ENCODE measurements at places on chromosomes 4 and X. TPM values are rescaled to one million over a fixed set of nuclear protein-coding genes. Genes with fewer than 3 reads are reported as not detected.

EPHA5 gene
- total RNA-seq: not detected

ING2 gene
- total RNA-seq: 22.1 TPM

MAGEA9 gene
- not detected for total RNA-seq

UGT2B11 gene
- total RNA-seq: not detected

CC2D2A gene
- total RNA-seq: 2.9 TPM

SLC10A3 gene
- total RNA-seq: 19.7 TPM

MCF2 gene
- not detected for total RNA-seq

NOCT gene
- 4.8 TPM for total RNA-seq

CNKSR2 gene
- 0.44 TPM for total RNA-seq

JAKMIP1 gene
- not detected for total RNA-seq

NUDT10 gene
- total RNA-seq: not detected

SPARCL1 gene
- 225 TPM for total RNA-seq

MAP9 gene
- not detected for total RNA-seq

BTK gene
- total RNA-seq: 1.00 TPM

ADH7 gene
- total RNA-seq: not detected

FATE1 gene
- not detected for total RNA-seq

ZNF827 gene
- total RNA-seq: 7.2 TPM

MAP7D3 gene
- total RNA-seq: 13.2 TPM

PABPC4L gene
- not detected for total RNA-seq

FAM47A gene
- total RNA-seq: not detected

ETDB gene
- total RNA-seq: not detected

CLDN2 gene
- not detected for total RNA-seq

RGN gene
- 1.4 TPM for total RNA-seq

FOXR2 gene
- total RNA-seq: not detected

DAPP1 gene
- total RNA-seq: 0.98 TPM

CHST7 gene
- 15.3 TPM for total RNA-seq

PASD1 gene
- not detected for total RNA-seq

DTHD1 gene
- not detected for total RNA-seq

DGKK gene
- not detected for total RNA-seq

ALB gene
- not detected for total RNA-seq

PDCL2 gene
- not detected for total RNA-seq

SCD5 gene
- 0.68 TPM for total RNA-seq

CT47B1 gene
- total RNA-seq: not detected

WWC2 gene
- total RNA-seq: 7.3 TPM

NAA11 gene
- not detected for total RNA-seq

SLC9B1 gene
- not detected for total RNA-seq

CT45A3 gene
- total RNA-seq: not detected

AKAP4 gene
- not detected for total RNA-seq

PLP1 gene
- total RNA-seq: not detected

RASSF6 gene
- total RNA-seq: not detected

USP26 gene
- not detected for total RNA-seq

PALLD gene
- 439 TPM for total RNA-seq

SLC38A5 gene
- total RNA-seq: 0.69 TPM

NAP1L2 gene
- total RNA-seq: 0.78 TPM

GLOD5 gene
- not detected for total RNA-seq

DCK gene
- total RNA-seq: 14.0 TPM

ASB11 gene
- 59.5 TPM for total RNA-seq

PRSS12 gene
- total RNA-seq: not detected

ANXA5 gene
- 103 TPM for total RNA-seq

ARX gene
- total RNA-seq: 3.2 TPM
